ENCODE measurements at places on chromosomes 7 and 10. TPM values are rescaled to one million over a fixed set of nuclear protein-coding genes. Genes with fewer than 3 reads are reported as not detected.

Gene NUDT13
- total RNA-seq: 4.0 TPM

Gene CHRM2
- not detected for total RNA-seq

Gene ZNF25
- total RNA-seq: 3.7 TPM

Gene NRG3
- not detected for total RNA-seq

Gene TLX1
- 1.6 TPM for total RNA-seq

Gene CTAGE6
- total RNA-seq: 1.7 TPM

Gene LRRC18
- total RNA-seq: not detected

Gene SLC39A12
- not detected for total RNA-seq

Gene THNSL1
- total RNA-seq: 2.3 TPM

DNA sequence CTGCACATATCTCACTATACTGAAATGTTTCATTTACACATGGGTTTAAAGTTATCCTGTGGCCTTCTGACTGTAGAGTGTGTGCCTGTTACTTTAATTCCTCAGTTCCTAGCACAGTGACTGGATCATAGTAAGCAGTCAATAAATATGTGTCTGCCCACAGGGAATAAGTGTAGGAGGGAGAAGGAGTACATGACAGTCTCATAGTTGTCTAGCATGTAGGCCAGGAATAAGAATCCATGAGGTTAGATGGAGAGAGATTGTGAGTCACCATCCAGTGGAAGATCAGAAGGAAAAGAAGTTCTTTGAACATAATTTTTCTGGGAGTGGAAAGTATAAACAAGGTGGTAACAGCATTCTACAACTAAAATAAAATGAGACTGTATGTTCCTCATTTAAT lies 36.6 kb upstream of the SEMA3A start:
- H3K4me3 ChIP-seq: no peak overlapping the region
- no peak for DNase-seq
- no peaks in the 10 kb centered on the region for H3K4me1 ChIP-seq
- no peaks in the 10 kb centered on the region for H3K27me3 ChIP-seq
- no peak overlapping the region for H3K27ac ChIP-seq
- H3K36me3 ChIP-seq: no peaks in the 10 kb centered on the region

GRCh38 chr10:4337563-4337962 lies 488.4 kb upstream of the AKR1E2 start:
- no peak overlapping the region for H3K27ac ChIP-seq
- no peaks in the 10 kb centered on the region for H3K36me3 ChIP-seq
- no peak overlapping the region for H3K4me3 ChIP-seq
- H3K27me3 ChIP-seq: no peaks in the 10 kb centered on the region
- H3K4me1 ChIP-seq: no peaks in the 10 kb centered on the region

GRCh38 chr10:34998940-34999339 lies 91.2 kb downstream of the CUL2 start:
- no peaks in the 10 kb centered on the region for H3K4me1 ChIP-seq
- no peaks in the 10 kb centered on the region for H3K36me3 ChIP-seq
- no peaks in the 10 kb centered on the region for H3K27me3 ChIP-seq

GRCh38 chr10:3364768-3365480 lies 192.3 kb upstream of the PITRM1 start:
- no peaks in the 10 kb centered on the region for H3K36me3 ChIP-seq
- H3K4me3 ChIP-seq: peak overlapping the region; percentile 2
- H3K27ac ChIP-seq: no peak overlapping the region
- H3K27me3 ChIP-seq: no peaks in the 10 kb centered on the region
- no peaks in the 10 kb centered on the region for H3K4me1 ChIP-seq

GRCh38 chr10:97228775-97229157 lies 43.0 kb upstream of the SLIT1 start:
- H3K4me1 ChIP-seq: no peaks in the 10 kb centered on the region
- DNase-seq: no peak
- H3K36me3 ChIP-seq: no peaks in the 10 kb centered on the region
- H3K4me3 ChIP-seq: no peak overlapping the region
- no peak overlapping the region for H3K27ac ChIP-seq

DNA sequence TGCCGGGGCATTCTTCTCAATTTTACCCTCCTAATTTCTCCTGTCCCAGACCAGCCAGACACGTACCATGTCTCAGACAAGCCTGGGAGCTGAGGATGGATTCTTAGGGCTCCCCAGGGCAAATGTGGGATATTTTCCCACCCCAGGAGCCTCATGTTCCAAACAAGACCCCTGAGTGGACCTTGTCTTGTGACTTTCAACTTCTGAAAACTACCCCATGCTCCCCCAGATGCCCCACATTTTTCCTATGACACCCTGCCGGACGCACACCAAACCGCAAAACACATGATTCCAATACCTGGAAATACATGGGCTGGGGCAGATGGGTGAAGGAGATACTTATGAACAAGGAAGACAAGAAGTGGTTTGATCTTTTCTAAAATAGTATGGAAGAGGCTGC lies 874 bp downstream of the GIMAP5 start:
- H3K36me3 ChIP-seq: no peaks in the 10 kb centered on the region
- H3K4me1 ChIP-seq: no peaks in the 10 kb centered on the region
- peak overlapping the region; percentile 74 for H3K27ac ChIP-seq

DNA sequence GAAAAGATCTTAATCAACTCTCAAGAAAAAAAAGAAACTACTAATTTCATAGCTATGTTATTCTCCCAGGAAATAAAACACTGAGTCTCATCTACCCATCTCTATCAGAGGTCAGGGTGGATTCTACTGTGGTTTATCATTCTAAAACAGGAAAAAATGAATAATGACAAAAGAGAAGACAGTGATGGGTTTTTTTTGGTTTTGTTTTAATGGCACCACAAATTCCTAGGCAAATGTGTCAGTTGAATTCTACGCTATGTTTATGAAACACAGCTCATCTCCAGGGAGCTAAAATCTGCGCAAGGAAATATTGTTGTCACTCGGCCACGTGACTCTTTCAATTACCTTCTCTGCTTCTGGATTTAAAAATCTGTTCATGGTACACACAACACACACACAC lies 393.4 kb upstream of the SORCS1 start:
- H3K27ac ChIP-seq: no peak overlapping the region
- H3K36me3 ChIP-seq: no peaks in the 10 kb centered on the region
- no peaks in the 10 kb centered on the region for H3K27me3 ChIP-seq
- DNase-seq: no peak
- no peaks in the 10 kb centered on the region for H3K4me1 ChIP-seq

GRCh38 chr7:29274146-29275017 lies 79.8 kb downstream of the CHN2 start:
- DNase-seq: no peak
- H3K4me1 ChIP-seq: peaks cover 9% of the 10 kb centered on the region
- H3K4me3 ChIP-seq: no peak overlapping the region
- H3K27me3 ChIP-seq: no peaks in the 10 kb centered on the region
- H3K36me3 ChIP-seq: no peaks in the 10 kb centered on the region

GRCh38 chr7:25456467-25457171 lies 228.3 kb upstream of the NPVF start:
- H3K4me1 ChIP-seq: peaks cover 11% of the 10 kb centered on the region
- peak overlapping the region; percentile 13 for H3K27ac ChIP-seq
- H3K36me3 ChIP-seq: no peaks in the 10 kb centered on the region
- H3K27me3 ChIP-seq: no peaks in the 10 kb centered on the region
- DNase-seq: peak; percentile 62
- H3K4me3 ChIP-seq: no peak overlapping the region

DNA sequence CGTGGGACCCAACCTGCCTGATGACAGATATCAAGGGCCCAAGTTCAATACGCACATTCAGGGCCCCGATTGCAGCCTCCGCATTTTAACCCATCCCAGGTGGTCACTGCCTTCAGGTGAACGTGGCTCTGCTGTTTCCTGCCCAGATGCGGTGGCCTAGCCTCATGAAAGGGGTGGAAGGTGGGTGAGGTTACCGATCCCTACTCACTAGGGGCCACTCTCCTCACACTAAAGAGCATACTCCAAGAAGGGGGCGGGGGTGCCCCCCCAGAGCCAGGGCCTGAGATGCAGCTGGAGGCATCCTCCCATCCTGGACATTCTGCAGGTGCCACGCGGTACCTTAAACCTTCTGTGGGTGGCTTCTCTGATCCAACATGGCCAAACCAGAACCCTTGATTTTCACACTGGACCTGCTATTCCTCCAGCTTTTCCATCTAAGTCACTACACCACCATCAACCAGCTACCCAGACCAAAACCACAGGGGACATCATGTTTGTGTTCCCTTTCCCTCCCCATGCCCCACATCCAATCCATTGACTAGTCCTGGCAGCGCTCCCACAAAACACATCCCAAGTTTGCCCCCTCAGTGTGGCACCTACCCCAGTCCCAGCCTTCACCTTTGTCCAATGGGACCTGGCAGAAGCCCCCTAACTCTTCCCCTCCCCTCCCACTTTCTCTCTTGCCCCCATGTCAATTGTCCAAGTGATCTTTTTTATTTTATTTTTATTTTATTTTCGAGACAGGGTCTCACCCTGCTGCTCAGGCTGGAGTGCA lies 30.0 kb downstream of the PRLHR start:
- H3K27me3 ChIP-seq: no peaks in the 10 kb centered on the region
- no peak overlapping the region for H3K4me3 ChIP-seq
- H3K27ac ChIP-seq: no peak overlapping the region
- DNase-seq: no peak
- H3K36me3 ChIP-seq: no peaks in the 10 kb centered on the region
- H3K4me1 ChIP-seq: no peaks in the 10 kb centered on the region

DNA sequence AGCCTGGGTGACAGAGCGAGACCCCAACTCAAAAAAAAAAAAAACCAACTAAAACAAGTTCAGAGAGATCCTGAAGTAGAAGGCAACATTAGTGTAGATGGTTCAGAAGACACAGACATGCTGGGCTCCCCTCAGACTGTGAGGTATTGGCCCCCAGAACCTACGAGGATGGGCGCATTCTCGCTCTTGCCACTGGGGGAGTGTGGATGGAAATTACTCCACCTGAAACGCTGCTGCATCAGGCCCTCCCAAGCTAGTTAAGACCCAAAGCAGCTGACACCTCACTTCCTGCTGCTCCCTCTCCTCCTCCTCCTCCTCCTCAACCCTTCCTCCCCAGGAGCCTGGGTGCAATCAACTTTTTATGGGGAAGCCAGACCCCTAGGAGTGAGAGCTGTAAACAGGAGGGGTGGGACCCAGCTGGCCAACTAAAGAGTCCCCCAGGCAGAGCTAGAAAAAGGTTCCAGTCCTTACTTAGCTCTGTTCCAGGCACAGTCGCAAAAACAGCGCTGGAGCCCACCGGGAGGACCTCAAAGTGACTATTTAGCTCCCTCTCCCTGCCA lies 7.4 kb downstream of the SH3PXD2A start:
- DNase-seq: no peak
- no peak overlapping the region for H3K27ac ChIP-seq
- H3K36me3 ChIP-seq: no peaks in the 10 kb centered on the region
- H3K4me3 ChIP-seq: no peak overlapping the region
- peaks cover 77% of the 10 kb centered on the region for H3K4me1 ChIP-seq
